ENCODE measurements at places on chromosomes 13 and 19. TPM values are rescaled to one million over a fixed set of nuclear protein-coding genes. Genes with fewer than 3 reads are reported as not detected.

Gene GIPC3
- 0.06 TPM for total RNA-seq

Gene SELENOV
- total RNA-seq: not detected

Gene ERICH4
- not detected for total RNA-seq

Gene ACP7
- total RNA-seq: 0.29 TPM

Gene NXNL1
- not detected for total RNA-seq

Gene RUBCNL
- 0.06 TPM for total RNA-seq

Gene TMC4
- total RNA-seq: 0.51 TPM

Gene PABPC3
- not detected for total RNA-seq

Gene GRIN2D
- total RNA-seq: not detected

Gene KIR3DL2
- total RNA-seq: not detected

Gene C19orf53
- total RNA-seq: 172 TPM

Gene SHISA2
- 65.7 TPM for total RNA-seq

Gene ZNF471
- 1.6 TPM for total RNA-seq

Gene MTUS2
- not detected for total RNA-seq

Gene PTGER1
- total RNA-seq: not detected

Gene ZNF91
- total RNA-seq: 15.7 TPM

Gene UBE2M
- 66.9 TPM for total RNA-seq

Gene SMIM44
- total RNA-seq: not detected

Gene URAD
- not detected for total RNA-seq

Gene ATXN8OS
- not detected for total RNA-seq

Gene MAG
- not detected for total RNA-seq

Gene CYP4F8
- total RNA-seq: not detected

Gene CYP2F1
- total RNA-seq: not detected

Gene KL
- not detected for total RNA-seq

Gene WDR18
- 44.2 TPM for total RNA-seq

Gene ZSWIM9
- total RNA-seq: 2.9 TPM

Gene CALR3
- not detected for total RNA-seq

Gene FPR2
- total RNA-seq: 0.40 TPM

Gene NDUFA7
- total RNA-seq: 34.9 TPM

Gene C1QTNF9
- total RNA-seq: not detected

Gene FEM1A
- total RNA-seq: 13.8 TPM

Gene LGI4
- not detected for total RNA-seq

Gene CYP2S1
- total RNA-seq: not detected

Gene TMEM255B
- total RNA-seq: 7.4 TPM

Gene GAPDHS
- total RNA-seq: not detected

Gene GPR12
- not detected for total RNA-seq

Gene GPR183
- not detected for total RNA-seq

Gene PCDH9
- 90.6 TPM for total RNA-seq

Gene PCSK4
- total RNA-seq: 3.3 TPM
